ENCODE measurements at places on chromosomes 4 and X. TPM values are rescaled to one million over a fixed set of nuclear protein-coding genes. Genes with fewer than 3 reads are reported as not detected.

ARHGAP36 gene
- not detected for total RNA-seq

RGN gene
- 21.5 TPM for total RNA-seq

DNA sequence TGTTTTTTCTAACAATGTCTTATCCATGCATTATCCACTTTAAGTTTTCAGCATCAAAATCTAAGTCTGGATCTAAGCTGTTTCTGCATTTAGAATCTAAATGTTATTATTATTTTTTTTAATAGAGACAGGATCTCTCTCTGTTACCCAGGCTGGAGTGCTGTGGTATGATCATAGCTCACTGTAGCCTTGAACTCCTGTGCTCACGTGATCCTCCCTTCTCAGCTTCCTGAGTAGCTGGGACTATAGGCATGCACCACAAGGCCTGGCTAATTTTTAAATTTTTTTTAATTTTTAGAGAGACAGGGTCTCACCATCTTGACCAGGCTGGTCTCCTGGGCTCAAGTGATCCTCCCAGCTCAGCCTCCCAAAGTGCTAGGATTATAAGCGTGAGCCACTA, 52.7 kb downstream of the WDR19 start:
- no peaks in the 10 kb centered on the region for H3K27me3 ChIP-seq
- H3K27ac ChIP-seq, result no peak overlapping the region
- H3K4me3 ChIP-seq, result no peak overlapping the region

- no peak overlapping the region for H3K4me3 ChIP-seq
- no peak overlapping the region for H3K27ac ChIP-seq
- DNase-seq, result no peak
- no peaks in the 10 kb centered on the region for H3K27me3 ChIP-seq
Observed at GRCh38 chr4:150150629-150151062, 72.4 kb downstream of the DCLK2 start.

DNA sequence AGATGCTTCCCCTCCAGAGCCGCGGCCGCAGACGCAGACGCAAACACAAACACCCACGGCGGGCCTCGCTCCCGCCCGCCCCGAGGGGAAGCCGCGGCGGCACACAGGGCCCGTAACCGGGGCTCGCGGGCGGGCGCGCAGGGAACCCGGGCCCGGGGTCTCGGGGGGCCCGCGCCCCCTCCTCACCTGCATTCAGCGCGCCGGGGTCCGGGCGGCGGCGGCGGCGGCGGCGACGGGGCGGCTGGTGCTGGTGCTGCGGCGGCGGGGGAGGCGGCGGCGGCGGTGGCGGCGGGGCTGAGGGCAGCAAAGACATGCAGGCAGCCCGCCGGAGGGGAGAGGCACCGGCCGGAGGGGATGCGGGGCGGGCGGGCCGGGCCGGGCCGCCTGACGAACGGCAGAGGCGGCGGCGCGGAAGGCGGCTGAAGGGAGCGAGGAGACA, 255 bp upstream of the CNOT6L start:
- no peaks in the 10 kb centered on the region for H3K27me3 ChIP-seq
- peak; percentile 25 for DNase-seq
- peak overlapping the region; percentile 63 for H3K4me3 ChIP-seq
- no peaks in the 10 kb centered on the region for H3K36me3 ChIP-seq
- peak overlapping the region; percentile 100 for H3K27ac ChIP-seq
- peaks cover 42% of the 10 kb centered on the region for H3K4me1 ChIP-seq

GRCh38 chr4:121769341-121769740, 4.4 kb upstream of the SMIM43 start:
- no peak for DNase-seq
- peaks cover 12% of the 10 kb centered on the region for H3K4me1 ChIP-seq
- no peak overlapping the region for H3K4me3 ChIP-seq
- no peaks in the 10 kb centered on the region for H3K27me3 ChIP-seq
- H3K27ac ChIP-seq, result no peak overlapping the region

GRCh38 chr4:79255793-79256192, 70.1 kb downstream of the NAA11 start:
- H3K4me3 ChIP-seq, result no peak overlapping the region
- H3K36me3 ChIP-seq, result no peaks in the 10 kb centered on the region

DNA sequence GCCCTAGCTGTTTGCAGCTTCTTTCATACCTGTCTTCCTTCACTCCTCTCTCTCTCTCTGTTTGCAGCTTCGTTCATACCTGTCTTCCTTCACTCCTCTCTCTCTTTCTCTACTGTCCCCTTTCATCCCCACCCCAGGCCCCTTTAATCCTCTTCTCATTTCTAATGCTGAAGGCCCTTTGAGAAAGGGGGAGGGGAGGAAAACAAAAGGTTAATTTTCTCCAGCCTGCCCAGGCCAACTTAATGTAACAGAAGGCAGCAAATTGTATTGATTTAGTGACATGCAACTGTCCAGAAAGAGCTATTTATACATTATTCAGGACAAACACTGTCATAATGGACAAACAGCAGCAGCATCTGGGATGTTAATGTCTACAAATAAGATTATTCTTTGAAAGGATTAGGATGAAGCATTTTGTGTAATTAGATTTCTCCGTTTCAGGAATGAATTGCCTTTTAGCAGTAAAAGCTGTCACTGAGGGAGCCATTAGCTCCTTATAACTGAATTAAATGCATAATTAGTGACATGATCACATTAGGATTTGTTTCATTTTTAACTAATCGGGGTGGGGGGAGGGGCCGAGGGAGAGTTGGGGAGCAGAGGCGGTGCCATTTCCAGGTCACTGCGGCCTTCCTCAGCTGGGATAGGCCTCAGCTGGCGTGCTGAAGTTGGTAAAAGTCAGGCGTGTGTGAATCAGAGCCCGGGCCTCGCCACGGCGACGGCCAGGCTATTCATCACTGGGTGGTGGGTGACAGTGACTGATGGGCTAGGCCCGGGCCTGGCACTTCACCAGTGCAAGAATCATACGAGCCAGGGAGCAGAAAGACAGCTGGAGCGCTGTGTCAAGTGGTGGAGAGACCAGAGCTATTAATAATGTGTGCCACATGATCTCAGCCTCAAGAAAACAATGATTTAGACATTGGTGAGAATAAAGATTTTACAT, 174.5 kb downstream of the NKX6-1 start:
- no peaks in the 10 kb centered on the region for H3K27me3 ChIP-seq
- H3K4me3 ChIP-seq, result no peak overlapping the region
- no peaks in the 10 kb centered on the region for H3K4me1 ChIP-seq
- H3K36me3 ChIP-seq, result no peaks in the 10 kb centered on the region
- H3K27ac ChIP-seq, result no peak overlapping the region

GRCh38 chr4:101500742-101501141, 153.4 kb upstream of the PPP3CA start:
- H3K4me3 ChIP-seq, result no peak overlapping the region
- H3K36me3 ChIP-seq, result no peaks in the 10 kb centered on the region
- H3K4me1 ChIP-seq, result no peaks in the 10 kb centered on the region

- no peaks in the 10 kb centered on the region for H3K36me3 ChIP-seq
- H3K4me3 ChIP-seq, result no peak overlapping the region
- no peaks in the 10 kb centered on the region for H3K4me1 ChIP-seq
- DNase-seq, result no peak
- H3K27me3 ChIP-seq, result no peaks in the 10 kb centered on the region
Observed at GRCh38 chrX:147217334-147217733, 402.8 kb upstream of the CXorf51A start.

- H3K27ac ChIP-seq, result no peak overlapping the region
- H3K36me3 ChIP-seq, result no peaks in the 10 kb centered on the region
- no peak overlapping the region for H3K4me3 ChIP-seq
- no peak for DNase-seq
- H3K4me1 ChIP-seq, result no peaks in the 10 kb centered on the region
- no peaks in the 10 kb centered on the region for H3K27me3 ChIP-seq
Observed at GRCh38 chr4:177987896-177988295, 545.7 kb upstream of the AGA start.

DNA sequence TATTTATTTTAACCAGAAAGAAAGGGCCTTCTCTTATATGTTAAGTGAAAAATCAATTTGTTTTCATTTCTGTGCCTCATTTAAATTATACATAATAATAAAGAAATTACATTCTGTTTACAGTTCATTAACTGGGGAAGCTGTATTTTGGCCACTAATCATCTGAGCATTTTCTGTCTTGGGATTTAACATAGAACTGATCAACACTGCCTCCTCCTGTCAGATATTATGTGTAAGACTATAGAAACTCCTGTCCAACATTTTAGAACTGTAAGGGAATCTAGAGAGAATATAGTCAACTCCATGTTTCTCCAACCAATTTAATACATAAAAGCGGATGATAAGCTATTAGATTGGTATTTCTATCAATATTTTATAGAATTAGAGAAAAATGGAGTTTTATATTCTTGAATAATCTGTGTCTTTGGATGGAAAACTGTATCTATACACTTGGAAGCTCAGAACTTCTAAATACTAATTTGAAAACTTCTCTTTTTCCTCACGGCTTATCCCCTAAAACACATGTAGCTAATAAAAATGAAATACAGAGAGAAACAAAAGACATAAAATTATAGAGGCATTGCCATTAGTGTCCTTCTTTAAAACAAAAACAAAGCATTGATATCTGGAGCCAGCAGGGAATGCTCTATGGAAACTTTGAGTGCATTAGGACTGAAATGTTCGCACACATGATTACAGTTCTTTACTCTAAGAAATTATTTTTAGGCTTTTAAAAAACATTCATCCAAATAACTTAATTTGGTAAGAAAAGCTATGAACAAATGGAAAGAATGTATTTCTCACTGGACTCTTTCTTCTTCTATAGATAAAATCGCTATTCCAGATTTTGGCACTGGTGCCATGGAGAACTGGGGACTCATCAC, 33.1 kb downstream of the ENPEP start:
- no peaks in the 10 kb centered on the region for H3K27me3 ChIP-seq
- no peaks in the 10 kb centered on the region for H3K36me3 ChIP-seq
- no peaks in the 10 kb centered on the region for H3K4me1 ChIP-seq
- H3K27ac ChIP-seq, result no peak overlapping the region
- DNase-seq, result no peak
- H3K4me3 ChIP-seq, result no peak overlapping the region

GRCh38 chr4:43556262-43556661, 663.7 kb downstream of the GRXCR1 start:
- no peak for DNase-seq
- no peaks in the 10 kb centered on the region for H3K27me3 ChIP-seq
- no peak overlapping the region for H3K27ac ChIP-seq
- H3K4me1 ChIP-seq, result no peaks in the 10 kb centered on the region
- no peaks in the 10 kb centered on the region for H3K36me3 ChIP-seq

DNA sequence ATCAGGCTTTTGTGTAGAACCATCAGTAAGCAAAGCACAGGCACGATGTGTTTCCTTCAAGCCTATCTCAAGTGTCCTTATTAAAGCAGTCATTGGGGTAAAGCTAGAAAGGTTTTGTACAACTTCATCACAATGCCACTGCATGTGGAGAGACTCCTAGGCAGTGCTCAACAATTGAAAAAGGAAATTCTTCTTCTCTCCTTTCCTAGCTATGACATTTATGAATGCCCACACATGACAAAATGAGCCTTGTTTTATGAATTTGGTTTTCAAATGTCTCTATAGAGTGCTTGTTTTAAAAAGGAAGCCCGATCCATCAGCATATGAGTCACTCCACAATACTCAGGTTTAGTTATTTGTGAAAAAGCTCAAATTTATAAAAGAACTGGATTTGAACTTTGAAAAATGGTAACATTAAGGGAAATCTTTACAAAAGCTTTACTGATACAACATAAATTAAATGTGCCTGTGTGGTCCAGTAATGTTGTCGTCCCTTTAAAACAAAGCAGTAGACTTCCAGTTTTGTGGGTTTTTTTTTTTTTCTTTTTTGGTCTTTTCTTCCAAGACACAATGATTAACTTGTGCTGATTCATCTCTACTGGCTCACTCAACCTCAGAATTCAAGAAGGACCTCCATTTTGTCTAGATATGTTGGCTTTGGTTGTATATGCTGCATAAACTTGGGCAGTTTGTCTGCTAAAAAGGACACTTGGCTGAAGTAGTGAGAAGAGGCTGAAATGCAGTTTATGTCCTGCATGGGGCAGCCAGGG, 273.8 kb downstream of the GASK1B start:
- no peak for DNase-seq
- H3K4me1 ChIP-seq, result no peaks in the 10 kb centered on the region
- no peak overlapping the region for H3K4me3 ChIP-seq
- no peaks in the 10 kb centered on the region for H3K36me3 ChIP-seq

DNA sequence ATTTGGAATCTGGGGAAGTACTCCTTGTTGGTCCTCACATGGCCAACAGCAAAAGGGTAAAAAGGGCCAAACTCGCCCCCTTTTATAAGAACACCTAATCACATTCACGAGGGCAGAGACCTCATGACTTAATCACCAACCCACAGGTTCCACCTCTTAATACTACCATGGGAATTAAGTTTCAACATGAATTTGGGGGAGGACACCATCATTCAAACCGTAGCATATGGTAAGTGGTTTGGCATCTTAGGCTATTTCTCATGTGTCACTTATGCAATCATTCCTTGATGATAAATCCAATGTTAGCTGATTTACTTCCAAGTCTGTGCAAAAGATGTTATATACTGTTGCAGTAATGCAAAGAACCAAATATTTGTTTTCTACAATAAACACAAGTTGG, 302.9 kb upstream of the FAM241A start:
- no peak overlapping the region for H3K27ac ChIP-seq
- no peaks in the 10 kb centered on the region for H3K36me3 ChIP-seq
- no peak overlapping the region for H3K4me3 ChIP-seq
- H3K27me3 ChIP-seq, result peaks cover 2% of the 10 kb centered on the region
- no peak for DNase-seq

- no peaks in the 10 kb centered on the region for H3K4me1 ChIP-seq
- H3K27me3 ChIP-seq, result no peaks in the 10 kb centered on the region
- H3K27ac ChIP-seq, result no peak overlapping the region
Observed at GRCh38 chr4:61011051-61011450, 189.1 kb upstream of the ADGRL3 start.

DNA sequence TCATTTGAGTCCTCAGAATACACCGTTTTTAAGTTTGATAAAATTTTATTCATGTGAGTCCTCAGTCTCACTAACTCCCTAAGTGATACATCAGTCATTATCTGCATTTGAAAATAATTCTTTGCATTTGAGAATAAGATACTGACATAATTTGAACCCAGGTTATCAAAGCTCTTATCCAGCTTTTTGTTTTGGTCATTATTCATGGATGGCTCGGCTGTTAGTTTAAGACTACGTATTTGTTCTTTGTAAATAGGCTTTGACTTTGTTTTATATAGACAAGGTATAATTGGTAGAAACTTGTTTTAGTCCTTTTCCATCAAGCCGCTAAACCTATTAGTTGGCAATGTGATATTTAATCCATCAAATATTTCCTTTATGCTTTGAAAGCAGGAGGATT, 7.9 kb downstream of the SPRY1 start:
- peaks cover 5% of the 10 kb centered on the region for H3K36me3 ChIP-seq
- no peak overlapping the region for H3K27ac ChIP-seq
- H3K27me3 ChIP-seq, result no peaks in the 10 kb centered on the region
- no peak overlapping the region for H3K4me3 ChIP-seq

DNA sequence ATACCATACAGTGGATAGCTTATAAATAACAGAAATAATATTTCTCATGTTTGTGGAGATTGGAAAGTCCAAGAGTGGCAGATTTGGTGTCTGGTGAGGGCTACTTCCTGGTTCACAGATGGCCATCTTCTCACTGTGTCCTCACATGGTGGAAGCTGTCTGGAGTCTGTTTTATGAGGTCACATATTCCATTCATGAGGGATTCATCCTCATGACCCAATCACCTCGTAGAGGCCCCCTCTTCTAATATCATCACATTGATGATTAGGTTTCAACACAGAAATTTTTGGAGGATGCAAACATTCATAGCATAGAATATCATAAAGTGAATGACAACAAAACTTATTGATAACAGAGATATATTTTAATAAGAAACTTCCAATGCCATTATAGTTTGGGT, 568.0 kb downstream of the STIM2 start:
- no peaks in the 10 kb centered on the region for H3K36me3 ChIP-seq
- H3K4me3 ChIP-seq, result no peak overlapping the region
- no peak overlapping the region for H3K27ac ChIP-seq
- no peak for DNase-seq
- no peaks in the 10 kb centered on the region for H3K4me1 ChIP-seq

Data from body of pancreas (tissue), 4 donors.